Head of caudate nucleus (tissue), 42 donors: ENCODE measurements at places on chromosomes 16 and 17.
A peak's percentile ranks its signal among the peaks of the same experiment; 100 is the strongest.

- no peak for DNase-seq
Observed at GRCh38 chr16:9874219-9874618, 308.0 kb downstream of the GRIN2A start.

- DNase-seq = no peak
Observed at GRCh38 chr16:4839942-4840341, 7.1 kb downstream of the GLYR1 start.

GRCh38 chr16:13158427-13158826 is 257.0 kb downstream of the SHISA9 start:
- no peak for DNase-seq

GRCh38 chr16:20814784-20815183 is 8.5 kb downstream of the REXO5 start:
- DNase-seq = no peak

- no peak for DNase-seq
Observed at GRCh38 chr16:19162085-19162484, 6.0 kb upstream of the SYT17 start.

DNA sequence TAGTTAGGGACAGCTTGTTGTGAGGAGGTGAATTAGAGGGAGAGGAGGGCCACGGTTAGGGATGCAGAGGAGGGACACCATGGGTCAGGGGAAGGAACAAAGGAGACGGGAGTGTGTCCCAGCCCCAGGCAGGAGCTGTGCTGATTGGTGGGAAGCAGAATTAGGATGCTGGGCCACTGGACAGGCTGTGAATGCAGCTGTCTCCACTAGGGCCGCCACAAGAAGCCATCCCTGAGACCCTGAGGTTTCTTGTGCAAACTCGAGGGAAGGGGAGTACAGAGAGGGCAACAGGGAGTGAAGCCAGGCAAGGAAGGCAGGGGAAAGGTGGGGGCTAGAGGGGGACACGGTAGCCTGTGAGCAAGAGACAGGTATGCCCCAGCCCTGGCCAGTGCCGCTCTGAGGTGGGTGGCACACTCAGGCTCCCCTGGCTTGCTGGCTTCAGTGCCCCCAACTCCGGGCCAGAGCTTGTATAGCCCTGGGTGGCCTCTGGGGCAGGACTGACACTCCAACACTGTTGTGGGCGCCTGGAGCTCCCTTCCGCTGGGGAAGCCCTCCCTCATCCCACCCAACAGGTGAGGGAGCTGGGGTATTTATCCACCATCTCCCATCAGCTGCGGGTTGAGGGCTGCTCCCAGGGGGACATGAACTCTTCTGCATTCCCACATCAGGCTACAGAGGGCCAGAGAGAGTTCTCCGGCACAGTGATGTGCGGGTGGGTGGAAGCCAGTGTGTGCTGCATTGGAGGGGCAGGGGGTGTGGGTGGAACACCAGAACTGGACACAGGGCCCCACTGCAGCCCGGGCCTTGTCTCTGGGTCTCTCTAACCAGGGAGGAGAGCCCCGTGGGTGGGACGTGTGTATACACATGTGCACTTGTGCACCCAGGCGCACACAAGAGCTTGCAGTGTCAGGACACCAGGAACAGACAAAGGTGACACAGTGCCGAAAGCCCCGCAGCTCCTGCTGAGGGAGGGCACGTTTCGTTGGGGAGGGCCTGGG is 8.3 kb upstream of the SPPL2C start:
- DNase-seq = no peak

GRCh38 chr17:42559075-42559474 is 2.9 kb upstream of the COASY start:
- DNase-seq = no peak

- peak; percentile 94 for DNase-seq
Observed at GRCh38 chr17:72118335-72119076, 2.3 kb upstream of the SOX9 start.

GRCh38 chr17:1625053-1625452 is 3.6 kb downstream of the SLC43A2 start:
- no peak for DNase-seq

- DNase-seq = peak; percentile 57
Observed at GRCh38 chr16:67029254-67030096, 526 bp downstream of the CBFB start.
